ENCODE measurements at places on chromosomes 13 and 19.
A peak's percentile ranks its signal among the peaks of the same experiment; 100 is the strongest.

- no peak for DNase-seq
These were observed 76.3 kb upstream of the GPR183 start for GRCh38 chr13:99383511-99383921.

DNA sequence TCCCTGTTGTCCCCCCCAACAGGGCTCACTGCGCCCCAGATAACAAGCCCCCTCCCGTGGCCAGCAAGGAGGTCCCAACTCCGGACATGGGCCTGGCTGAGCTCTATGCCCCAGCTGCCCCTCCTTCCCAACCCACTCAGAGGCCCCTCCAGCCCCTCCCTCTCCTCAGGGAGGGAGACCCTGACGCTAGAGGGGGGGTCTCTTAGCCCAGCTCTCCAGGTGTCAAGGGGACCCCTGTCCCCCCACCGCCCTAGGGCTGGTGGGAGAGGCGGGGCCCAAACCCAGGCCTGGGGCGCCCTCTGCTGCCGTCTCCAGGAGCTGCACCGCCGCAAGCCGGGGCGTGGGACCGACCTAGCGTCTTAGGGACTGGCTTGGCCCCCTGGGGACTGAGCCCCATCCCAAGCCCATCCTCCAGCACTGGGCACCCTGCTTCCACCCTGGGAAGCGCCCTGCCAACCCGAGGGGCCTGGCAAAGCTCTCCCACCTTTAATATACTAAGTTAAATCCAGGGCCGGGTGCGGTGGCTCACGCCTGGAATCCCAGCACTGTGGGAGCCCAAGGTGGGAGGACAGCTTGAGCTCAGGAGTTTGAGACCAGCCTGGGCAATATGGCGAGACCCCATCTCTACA, 1.4 kb downstream of the GRIN3B start:
- no peak for DNase-seq

GRCh38 chr13:113471844-113472243, 18.6 kb upstream of the ADPRHL1 start:
- DNase-seq = no peak

DNA sequence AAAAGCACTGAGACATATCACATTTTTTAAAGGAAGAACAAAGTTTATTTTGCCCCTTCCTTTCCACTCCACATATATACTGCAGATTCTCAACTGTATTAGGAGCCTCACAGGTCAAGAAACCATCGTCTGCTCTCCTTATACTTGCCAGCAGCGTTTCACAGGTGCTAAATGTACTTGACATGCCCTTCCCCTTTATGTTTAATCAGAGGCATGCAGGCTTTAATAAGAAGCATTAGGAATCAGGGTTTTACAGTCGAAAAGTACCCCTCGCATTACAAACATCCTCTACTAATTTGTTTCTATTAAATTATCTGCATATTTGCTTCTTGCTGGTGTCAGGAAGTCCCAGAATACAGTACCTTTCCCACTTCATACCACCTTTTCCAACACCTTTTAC, 3.7 kb upstream of the RAP2A start:
- no peak for DNase-seq

- DNase-seq = no peak
These were observed 120.9 kb downstream of the NUFIP1 start for GRCh38 chr13:44868397-44868796.

DNA sequence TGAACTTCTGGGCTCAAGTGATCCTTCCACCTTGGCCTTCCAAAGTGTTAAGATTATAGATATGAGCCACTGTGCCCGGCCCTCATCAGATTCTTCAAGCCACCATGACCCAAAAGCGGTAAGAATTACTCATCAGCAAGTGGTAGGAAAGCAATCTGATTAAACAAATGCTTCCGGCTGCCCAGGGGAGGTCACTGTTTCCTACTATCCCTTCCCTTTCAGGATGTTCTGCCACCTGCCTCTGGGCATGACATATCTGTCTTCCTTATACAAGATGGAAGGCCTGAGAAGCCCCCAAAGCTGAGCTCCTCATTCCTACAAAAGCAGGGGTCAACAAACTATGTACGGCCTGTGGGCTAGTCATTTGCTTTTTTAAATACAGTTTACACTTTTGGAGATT, 7.0 kb downstream of the ABHD8 start:
- DNase-seq = no peak

- DNase-seq = peak; percentile 50
These were observed 1.4 kb downstream of the SPRY2 start for GRCh38 chr13:80339563-80339911.

- DNase-seq = peak; percentile 74
These were observed 15.4 kb downstream of the TMEM255B start for GRCh38 chr13:113774177-113775107.

DNA sequence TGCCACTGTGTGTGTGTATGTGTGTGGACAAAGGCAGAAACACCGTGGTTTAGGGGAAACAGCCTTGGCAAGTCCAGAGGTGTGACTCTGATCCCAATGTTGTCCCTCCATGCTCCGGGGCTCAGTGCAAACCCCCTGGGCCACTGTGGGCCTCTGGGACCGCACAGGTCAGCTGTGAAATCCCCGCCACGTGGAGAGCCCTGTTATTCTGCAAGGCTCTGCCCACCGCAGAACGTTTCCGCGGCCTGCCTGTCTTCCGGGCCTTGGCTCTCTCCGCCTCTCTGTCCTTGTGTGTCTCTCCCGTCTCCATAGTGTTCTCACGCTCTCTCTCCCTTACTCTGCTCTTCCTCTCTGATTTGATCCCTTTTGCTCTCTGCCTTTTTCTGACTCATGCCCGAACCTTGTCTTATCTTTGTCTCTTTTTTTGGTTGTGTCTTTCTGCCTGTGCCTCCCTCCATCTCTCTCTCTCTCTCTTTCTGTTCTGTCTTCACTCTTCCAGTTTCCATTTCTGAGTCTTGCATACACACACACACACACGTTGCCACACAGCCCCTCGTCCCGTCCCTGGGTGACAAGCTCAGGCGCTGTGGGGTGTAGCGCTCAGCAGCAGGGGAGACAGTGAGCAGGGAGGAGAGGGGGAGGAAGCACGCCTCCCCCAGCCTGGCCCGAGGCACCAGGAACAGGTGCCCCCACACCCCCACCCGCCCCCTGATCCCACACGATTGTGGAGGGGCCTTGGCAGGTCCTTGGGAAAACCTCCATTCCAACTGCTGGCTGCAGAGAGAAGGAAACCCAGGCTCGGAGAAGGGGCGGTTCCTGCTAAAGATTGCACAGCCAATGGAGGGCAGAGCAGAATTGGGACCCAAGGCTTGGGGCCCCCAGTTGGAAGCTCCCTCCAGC, 3.0 kb downstream of the TTYH1 start:
- peak; percentile 61 for DNase-seq

GRCh38 chr13:26604784-26605545, 47.5 kb downstream of the WASF3 start:
- no peak for DNase-seq

Data from fibroblast of pulmonary artery (primary cell).